ENCODE measurements at places on chromosomes 12 and 14.

DNA sequence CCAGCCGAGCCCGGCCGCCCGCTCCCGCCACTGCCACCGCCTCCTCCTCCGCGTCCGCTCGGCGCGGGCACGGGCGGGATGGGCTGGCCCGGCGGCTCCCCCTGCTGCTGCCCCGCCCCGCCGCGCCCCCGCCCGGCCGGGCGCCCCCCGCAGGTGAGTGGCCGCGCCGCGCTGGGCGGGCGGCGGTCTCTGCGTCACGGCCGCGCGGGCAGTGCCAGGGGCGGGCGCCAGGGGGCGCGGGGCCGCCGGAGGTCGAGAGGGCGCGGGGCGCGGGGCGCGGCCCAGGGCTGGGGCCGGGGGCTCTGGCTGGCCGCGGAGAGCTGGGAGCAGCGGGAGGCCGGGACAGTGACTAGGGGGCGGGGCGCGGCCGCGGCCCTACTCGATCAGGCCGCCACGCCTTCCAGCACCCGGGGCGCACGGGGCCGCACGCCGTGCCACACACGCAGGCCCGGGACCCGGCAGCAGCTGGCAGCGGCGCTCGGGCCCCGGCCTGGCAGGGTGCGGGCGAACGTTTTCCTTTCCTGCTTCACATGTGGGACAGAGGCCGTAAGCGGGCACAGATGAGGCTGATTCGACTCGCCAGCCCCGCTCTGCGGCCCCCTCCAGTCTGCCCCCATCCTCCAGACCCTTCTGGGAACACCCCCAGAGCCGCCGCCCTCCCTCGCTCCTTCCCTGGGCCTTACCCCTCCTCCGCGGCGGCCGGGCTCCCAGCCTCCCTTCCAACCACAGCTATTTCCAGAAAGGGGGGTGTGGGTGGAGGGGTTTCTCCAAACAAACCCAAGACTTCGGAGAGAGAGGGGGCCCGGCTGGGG lies 2.4 kb upstream of the TNS2 start:
- DNase-seq = no peak

DNA sequence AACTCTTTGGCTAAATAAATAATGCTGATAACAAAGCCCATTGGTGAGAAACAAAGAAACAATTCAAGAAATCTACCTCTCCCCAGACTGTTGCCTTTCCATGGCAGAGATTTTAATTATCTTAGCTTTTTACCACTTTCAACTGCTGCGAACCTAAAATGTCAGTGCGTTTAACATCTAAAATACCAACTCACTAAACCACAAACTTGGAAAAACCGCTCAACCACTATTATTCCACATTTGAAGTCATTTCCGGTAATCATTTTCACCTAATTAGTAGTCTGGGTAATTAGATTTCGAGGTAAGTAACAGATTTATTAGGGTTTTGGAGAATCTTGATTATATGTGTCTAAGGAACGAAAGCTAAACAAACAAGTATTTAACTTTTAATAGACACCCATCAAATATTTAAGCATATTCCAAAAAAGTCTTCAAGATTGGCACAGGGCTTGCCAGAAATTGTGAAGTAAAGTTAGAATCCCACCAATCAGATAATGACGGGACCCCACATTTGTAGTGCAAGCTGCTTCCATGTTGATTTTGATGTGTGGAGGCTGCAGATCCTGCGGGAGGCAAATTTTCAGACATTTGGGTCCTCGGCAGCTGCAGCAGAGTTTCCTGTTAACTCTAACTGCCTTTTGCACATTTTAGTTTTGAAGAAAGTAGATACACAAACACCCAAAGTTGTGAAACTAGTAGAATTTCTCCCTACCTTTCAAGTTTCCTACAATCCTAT lies 4.1 kb downstream of the OTX2 start:
- DNase-seq = no peak

DNA sequence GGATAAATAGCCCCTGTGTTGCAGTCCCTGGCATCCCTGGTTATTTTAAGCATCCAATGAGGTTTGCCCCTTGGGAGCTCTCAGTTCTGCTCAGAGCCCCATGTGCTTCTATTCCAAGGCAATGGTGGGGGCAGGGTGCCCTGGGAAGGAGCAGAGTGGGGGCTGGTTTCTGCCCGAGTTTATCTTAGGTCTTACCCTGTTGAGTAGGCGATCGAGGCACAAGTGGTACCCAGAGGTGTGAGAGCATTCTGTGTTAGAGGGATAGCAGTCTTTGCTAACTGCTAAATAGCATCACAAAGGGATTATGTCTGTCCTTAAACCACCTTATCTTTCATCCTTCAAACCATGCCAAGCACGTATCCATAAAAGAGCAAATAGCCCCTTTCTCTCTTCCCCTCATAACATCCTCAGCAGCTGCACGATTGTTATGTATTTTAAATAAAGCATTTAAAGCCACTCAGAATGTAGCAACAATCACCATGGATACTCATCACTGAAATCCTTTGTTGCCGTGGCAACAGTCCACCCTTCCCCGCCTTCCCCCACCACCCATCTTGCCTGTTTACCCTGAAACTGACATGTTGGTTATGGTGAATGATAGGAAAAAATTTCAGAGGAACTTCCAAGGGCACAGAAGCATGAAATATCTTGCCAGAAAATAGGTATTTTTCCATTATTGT lies 139.3 kb downstream of the PTPN11 start:
- no peak for DNase-seq

- DNase-seq = no peak
These were observed 120.9 kb upstream of the FOXN3 start for GRCh38 chr14:89537911-89538310.

DNA sequence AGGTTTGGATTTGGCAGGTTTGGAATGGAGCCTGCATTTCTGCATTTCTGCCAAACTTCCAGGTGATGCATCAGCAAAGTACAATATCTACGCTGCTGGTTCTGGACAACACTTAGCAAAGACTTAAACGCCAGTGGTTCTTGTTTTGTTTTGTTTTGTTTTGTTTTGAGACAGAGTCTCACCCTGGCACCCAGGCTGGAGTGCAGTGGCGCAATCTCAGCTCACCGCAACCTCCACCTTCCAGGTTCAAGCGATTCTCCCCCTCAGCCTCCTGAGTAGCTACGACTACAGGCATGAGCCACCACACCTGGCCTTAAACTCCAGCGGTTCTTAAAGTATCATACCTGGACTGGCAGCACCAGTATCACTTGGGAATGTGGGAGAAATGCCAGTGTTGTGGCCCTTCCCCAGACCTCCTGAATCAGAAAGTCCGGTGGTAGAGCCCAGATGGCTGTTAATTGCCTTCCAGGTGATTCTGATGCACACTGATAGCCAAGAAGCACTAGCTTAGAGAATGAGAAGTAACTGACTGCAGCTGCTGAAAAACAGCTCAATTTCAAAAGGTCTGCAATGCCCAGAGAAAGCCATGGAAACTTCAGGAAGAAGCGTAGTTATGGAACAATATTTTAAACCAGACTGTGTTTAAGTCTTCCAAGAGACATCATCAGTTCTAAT lies 114.8 kb upstream of the FOXN3 start:
- no peak for DNase-seq

GRCh38 chr14:89108608-89109007 lies 284.2 kb downstream of the TTC8 start:
- DNase-seq = no peak

DNA sequence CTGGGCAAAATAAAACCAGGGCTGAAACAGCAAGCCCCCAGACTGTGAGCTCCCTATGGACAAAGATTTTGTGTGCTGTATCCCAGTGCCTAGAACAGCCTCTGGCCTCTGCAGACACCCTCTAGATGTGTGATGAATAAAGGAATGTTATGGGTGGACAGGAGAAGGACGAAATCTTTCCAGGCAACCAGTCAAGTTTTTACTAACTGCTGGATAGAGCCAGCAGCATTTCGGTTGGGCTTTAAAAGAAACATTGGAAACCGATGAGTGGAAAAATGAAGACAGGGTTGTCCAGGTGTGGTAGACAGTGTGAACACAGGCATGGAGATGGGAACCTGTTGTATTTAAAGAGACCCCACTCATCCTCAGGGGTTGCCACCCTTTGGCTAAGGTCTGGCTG lies 4.0 kb downstream of the CHGA start:
- DNase-seq = no peak

GRCh38 chr14:21356511-21356910 lies 27.3 kb downstream of the SUPT16H start:
- no peak for DNase-seq

DNA sequence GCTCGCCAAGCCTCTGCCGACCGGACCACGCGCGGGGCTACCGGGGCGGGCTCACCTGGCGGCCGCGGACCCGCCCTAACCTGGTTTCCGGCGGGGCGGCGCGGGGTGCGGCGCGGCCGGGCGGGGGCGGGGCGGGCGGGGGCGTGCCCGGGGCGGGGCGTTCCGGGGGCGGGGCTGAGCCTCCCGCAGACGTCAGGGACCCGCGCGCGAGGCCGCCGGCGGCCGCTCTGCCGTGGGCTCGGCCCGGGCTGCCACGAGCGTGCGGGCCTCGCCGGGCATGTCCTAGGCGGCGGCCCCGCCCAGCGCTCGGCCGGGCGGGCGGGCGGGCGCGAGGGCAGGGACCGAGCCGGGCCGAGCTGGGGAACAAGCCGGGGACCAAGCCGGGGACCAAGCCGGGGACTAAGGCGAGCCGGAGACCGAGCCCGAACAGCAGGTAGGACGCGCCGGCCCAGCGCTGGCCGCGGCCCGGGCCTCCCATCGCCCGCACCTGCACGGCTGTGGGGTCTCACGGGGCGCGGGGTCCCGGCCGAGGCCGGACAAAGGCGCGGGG lies at the start of gene CEP170B:
Gene CEP170B (plus strand): TSS at position 188 of the 550 bp plus-strand sequence. CDS start 3,183 bp downstream, outside the sequence.
- no peak for DNase-seq

- DNase-seq = no peak
These were observed 65.0 kb downstream of the FBXL14 start for GRCh38 chr12:1529228-1529861.

DNA sequence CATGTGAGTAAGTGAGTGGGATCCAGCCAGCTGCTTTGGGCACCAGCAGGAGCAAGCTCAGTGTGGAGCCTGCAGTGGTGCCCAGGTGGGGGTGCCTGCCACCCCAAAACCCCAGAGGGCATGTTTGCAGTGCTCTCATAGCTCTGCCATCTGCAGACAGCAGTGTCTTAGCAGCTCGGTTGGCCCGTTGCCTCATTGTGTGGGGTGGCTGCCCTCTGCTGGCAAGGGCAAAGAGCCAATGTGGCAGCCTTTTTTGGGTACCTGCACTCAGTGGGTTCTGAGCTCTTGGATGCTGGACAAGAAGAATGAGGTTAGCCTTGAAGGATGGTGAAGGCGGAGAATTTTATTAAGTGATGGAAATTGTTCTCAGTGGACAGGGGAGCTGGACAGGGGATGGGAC lies 52.3 kb downstream of the NEUROD4 start:
- DNase-seq = no peak

DNA sequence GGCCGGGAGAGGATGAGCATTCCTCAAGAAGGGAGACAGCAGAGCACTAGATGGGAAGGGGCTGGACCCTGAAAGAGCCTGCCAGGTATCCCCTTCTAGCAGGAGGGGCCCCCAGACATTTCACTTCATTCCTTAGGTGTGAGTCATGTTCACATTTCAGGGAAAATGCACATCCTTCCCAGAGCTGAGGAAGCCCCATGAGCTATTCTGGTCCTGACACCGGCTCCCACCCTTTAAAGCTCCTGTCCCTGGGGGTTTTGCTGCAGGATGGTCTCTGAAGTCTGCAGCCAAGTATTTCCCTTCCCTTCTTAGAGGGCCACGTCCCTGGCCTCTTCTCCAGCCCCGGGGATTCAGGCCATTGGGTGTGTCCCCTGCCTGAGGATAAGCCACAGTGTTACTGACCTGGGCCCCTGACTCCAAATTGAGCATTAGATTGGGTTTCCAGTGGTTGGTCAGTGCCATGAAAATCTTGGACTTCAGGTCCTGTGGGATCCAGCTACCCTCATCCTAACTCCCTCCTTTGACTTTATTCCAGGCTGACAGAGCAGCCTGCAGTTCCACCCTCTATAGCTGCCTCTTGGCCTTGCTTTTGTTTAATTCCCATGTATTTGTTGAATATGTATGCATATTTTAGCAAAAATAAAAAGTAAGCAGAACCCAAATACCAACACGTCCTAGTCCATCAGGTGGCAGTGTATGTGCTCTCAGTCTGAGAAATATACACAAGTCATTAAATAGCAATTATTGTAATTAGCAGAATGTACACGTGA lies 267.1 kb downstream of the CACNA1C start:
- DNase-seq = no peak

DNA sequence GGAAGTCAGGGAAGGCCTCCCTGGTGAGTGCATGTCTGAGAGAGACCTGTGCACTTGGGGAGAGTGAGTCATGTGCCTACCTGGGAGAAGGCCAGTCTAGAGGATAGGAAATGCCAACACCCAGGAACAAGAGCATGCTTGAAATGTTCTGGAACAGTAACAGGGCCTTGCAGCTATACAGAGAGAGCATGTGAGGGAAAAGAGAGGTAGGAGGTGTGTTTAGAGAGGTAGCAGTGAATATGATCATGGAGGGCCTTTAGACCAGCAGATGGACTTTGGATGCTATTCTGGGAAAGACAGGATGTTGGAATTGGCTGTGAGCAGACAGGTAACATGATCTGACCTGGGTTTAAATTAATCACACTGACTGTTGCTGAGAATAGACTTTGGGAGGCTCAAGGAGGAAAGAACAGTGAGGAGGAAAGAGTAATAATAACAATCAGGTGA lies 1143.6 kb downstream of the FLRT2 start:
- no peak for DNase-seq

- DNase-seq = no peak
These were observed 264.3 kb upstream of the GARIN6 start for GRCh38 chr12:99383258-99383657.

- DNase-seq = no peak
These were observed 39.9 kb downstream of the PRPF40B start for GRCh38 chr12:49662998-49663843.

DNA sequence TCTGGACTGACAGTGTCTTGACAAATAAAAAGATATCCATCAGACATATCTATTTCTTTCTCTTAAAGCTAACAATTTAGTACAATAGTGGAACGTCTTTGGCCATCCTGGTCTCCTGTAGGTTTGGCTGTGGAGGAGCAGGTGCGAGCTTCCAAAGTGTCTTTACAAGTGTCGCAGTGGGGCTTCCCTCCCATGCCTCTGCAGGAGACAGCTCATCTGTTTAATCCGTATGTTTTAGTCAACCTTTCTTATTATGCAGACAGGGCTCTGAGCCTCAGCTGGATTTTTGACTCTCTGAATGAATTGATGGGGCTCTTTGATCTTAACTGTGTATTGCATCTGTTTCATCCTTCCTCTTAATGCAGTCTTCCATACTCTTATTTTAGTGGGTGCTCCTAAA lies 57.5 kb downstream of the RMST start:
- DNase-seq = no peak

- DNase-seq = no peak
These were observed 8.1 kb upstream of the ITPR2 start for GRCh38 chr12:26841085-26841484.

- DNase-seq = no peak
These were observed 21.7 kb downstream of the CPNE8 start for GRCh38 chr12:38883629-38884134.

GRCh38 chr14:65879248-65880009 lies 466.9 kb downstream of the FUT8 start:
- DNase-seq = no peak

GRCh38 chr12:49534731-49535278 lies 4.0 kb upstream of the KCNH3 start:
- no peak for DNase-seq

Data from cortex of kidney (tissue), 1 donor.